ENCODE measurements at places on chromosomes 16 and 17.
A peak's percentile ranks its signal among the peaks of the same experiment; 100 is the strongest.

DNA sequence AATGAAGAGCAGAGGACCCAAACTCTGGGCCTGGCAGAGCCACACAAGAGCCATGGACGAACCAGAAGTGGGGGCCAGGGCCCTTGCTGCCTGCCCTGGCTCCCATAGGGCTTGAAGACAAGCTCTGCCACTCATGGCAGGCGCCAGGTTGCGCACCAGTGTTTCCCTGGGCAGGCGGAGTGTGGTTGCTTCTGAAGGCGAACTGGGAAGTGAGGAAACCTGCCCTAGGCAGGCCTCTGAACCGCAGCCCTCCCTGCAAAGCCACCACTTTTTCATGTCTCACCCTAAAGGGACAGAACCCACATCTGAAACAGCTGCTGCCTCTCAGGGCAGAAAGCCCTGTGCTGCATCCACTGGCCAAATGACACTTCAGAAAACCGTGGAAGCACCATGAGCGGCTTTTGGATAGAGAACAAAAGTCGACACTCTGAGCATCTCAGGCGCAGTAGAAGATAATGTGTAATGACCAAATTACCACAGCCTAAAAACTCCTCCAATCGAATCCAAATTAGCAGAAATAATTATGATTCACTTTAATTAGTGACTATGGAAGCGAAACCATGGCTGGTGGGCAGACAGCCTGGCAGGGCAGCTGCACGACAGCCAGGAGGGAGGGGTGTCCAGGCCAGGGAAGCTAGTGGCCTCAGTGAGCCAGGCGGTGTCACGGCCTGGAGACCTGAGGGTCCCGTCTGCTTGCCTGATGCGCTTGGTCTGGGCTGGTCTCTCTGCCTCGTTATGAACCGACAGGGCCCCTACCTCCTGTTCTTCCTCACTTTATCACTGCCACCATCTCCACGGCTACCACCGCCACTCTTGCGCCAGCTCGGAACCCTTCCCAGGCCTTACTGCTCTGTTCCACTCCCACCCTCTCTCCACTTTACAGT is 59.1 kb downstream of the PRMT7 start:
- no peak for DNase-seq

DNA sequence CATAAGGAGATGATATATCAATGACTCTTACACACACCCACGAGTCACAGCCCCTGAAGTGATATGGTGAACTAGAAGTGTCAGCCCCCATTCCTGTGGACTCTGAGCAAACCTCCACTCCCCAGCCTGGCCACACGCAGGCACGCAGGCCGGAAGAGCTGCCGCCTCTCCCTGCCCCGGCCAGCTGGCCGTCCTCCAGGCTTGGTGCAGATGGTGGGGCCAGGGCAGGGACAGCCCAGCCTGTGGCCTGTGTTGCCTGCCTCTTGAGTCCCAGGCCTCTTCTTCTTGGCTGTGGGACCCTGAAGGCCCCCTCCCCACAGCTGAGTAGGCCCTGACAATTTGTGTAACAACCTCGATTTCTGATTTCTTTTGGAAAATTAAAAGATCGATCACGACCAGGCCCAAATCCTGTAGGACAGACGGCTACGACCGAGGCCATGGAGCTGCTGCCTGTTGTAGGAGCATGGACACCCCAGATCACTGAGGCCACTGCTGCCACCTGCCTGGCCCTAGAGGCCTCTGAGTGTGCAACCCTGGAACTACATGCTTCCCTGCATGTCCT is 10.0 kb upstream of the MPRIP start:
- DNase-seq = peak; percentile 76

DNA sequence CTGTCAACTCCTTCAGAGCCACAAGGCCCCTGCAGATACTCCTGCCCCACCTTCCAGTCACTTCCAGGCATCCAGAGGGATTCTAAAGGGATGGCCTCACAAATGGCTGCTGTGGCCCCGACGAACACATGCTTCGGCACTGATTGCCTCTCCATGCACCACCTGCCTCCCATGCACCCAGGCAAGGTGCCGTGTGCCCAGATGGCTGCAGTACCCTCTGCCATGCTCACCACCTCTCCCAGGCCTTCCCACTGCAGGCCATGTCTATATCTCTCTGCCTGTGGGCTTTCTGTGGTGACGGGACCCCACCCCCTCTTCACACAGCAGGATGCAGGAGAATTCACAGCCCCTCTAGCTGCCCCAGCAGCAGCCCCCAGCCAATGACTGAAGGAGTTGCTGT is 27.9 kb upstream of the LYRM9 start:
- no peak for DNase-seq

GRCh38 chr16:89549007-89549700 is 11.3 kb upstream of the RPL13 start:
- DNase-seq = no peak

- no peak for DNase-seq
These were observed 20.4 kb upstream of the CDH11 start for GRCh38 chr16:65142276-65142675.

- DNase-seq = no peak
These were observed 86.7 kb downstream of the IRX5 start for GRCh38 chr16:55017321-55017720.

DNA sequence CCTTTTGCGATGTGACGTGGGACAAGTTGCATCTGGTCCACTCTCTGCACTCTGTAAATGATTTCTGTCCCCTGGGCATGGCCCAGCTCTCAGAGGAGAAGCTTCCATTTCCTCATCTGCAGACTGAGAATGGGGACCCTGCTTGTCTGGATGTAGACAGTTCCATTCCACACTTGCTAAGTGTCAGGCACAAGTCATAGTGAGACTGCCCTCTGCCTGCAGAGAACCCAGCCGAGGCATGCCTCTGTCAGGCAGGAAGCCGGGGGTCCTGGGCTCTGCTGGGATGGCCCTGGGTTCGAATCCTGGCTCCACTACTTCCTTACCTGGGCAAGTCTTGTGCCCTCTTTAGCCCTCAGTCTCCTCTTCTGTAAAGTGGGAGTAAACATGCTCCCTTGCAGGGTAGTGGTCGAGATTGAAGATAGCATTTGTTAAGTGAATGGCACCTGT is 4.1 kb downstream of the MAP2K3 start:
- no peak for DNase-seq

GRCh38 chr16:16015849-16016248 is 66.4 kb downstream of the ABCC1 start:
- no peak for DNase-seq

DNA sequence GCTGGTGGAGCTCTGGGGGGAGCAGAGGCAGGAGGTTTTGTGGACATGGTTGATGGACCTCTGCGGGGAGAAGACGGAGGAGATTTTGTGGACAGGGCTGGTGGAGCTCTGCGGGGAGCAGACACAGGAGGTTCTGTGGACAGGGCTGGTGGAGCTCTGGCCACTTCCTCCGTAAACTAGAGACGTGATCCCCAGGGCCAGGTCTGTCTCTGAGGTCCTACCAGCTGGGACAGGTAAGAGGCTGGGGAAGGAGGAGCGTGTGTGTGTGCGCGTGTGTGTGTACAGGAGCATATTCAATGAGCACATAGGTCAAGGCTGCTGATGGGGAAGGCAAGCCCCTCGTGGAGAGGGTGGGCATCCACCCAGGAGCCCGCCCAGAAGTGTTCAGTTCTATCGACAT is 20.6 kb downstream of the RPH3AL start:
- DNase-seq = no peak

- no peak for DNase-seq
These were observed 497.7 kb upstream of the CDH11 start for GRCh38 chr16:65619606-65620005.

DNA sequence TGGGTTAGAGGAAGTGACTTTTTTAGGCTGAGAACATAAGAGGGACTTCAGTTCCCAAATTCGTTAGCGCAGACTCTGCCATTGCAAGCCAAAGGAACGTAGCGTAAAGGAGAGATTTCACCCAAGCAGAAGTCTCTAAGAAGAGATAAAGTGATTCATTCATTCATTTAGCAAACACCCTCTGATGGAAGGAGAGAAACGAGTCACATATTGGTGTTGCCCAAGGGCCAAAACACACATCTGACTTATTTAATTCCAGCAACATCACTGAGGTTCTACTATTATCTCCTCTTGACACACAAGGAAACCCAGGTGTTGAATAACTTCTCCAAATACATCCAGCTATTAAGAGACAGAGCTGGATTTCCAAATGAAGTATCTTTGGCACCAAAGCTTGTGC is 85.7 kb upstream of the CACNG3 start:
- DNase-seq = no peak

DNA sequence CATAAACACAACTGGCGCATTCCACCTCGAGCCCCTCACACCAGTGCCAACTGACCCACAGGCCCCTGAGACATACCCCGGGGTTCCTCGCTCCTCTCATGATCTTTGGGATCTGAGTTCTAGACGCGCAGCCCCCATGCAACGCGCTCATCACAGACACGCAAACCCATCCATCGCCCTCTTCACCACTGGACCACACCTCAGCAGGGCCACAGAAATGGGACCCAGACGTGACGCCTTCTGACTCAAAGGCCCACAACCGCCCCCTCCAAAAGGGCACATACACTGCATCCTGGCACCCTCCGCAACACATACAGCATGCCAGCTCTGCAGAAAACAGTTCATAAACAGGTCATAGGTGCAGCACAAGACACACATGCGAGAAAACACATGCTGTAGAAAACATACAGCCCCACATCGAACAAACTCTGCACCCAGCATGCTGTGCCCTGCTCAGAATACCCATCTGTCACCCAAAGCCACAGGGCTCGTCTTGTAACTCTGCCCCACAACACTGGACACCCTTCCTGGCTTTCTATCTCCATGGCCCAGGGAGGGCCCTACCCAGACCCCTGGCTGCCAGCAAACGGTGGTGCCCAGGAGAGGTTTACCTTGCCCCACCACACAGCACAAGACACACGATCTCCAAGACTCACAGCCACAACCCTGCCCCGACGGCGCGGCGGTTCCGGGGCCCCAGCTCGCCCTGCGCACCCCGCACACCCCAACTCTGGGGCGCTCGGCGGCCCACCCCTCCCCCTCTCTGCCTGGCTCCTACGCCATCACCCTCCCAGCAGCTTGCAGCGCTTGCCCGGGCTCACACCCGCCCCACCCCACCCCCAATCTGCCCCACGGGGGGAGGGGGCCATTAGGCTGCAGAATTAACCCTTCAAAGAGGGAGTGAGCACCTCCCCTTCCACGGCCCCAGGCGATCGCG is 887 bp downstream of the ZBTB4 start:
- peak; percentile 24 for DNase-seq

DNA sequence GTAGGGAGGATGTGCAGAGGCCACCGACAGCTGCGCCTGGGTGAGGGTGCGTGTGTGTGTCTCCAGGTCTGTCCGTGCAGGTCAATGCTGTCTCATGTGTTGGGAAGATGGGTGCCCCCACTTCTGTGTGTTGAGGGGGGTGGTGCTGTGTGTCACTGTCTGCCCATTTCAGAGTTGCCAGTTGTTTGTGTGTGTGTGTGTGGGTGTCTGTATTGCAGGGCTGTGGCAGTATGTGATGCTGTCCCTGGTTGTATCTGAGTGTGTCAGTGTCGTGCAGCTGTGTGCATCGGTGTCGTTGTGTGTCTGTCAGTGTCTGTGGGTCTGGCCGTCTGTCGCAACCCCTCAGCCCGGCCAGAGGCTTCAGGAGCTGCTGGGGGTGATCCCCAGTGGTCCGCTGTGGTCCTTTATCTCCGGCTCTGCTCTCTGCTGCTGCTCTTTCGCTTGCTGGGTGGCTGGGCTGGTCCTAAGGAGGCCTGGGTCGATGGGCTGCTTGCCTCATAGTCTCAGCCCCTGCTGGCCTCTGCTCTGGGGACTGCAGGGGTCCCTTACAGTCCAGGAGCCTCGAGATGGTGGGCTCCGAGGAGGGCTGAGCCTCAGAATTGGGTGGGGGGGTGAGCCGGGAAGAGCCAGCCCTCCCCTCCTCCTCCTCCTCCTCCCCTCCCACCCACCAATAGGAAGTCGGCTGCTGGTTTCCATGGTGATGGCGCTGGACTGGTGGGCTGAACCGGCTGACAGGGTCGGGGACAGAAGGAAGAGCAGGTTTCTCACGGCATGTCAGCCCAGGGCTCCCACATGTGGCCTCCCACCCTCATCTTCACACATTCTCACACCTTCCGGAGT is at the start of gene TSPOAP1:
TSS of gene TSPOAP1 (minus strand) at position 601 of the 840 bp plus-strand sequence. CDS start 875 bp downstream, outside the sequence.
- DNase-seq = no peak

DNA sequence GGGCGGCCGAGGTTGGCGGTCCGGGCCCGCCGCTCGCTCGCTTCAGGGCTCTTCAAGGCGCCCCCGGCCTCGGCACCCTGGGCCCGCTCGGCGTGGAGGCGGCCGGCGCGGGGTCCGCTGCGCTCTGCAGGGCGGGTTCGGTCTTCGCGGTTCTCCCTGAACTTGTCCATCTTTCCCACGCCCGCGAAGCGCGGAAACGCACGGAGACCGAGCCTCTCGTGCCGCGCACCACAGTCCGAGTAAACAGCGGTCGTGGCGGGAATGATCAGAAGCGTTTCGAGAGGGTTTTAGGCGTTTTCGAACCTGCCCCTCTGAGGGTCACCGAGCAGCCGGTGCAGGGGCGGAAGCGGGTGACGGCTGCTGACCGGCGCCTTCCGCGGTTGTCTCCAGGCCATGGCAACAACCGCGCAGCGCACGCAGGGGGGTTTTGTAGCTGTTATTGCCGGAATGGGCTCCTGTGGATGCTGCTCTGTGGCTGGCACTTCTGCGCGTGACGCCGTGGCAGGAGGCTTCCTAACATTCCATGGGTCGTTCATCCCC is 414 bp downstream of the NARF start:
- peak; percentile 29 for DNase-seq

GRCh38 chr17:46942441-46943217 is 19.7 kb downstream of the GOSR2 start:
- peak; percentile 68 for DNase-seq

DNA sequence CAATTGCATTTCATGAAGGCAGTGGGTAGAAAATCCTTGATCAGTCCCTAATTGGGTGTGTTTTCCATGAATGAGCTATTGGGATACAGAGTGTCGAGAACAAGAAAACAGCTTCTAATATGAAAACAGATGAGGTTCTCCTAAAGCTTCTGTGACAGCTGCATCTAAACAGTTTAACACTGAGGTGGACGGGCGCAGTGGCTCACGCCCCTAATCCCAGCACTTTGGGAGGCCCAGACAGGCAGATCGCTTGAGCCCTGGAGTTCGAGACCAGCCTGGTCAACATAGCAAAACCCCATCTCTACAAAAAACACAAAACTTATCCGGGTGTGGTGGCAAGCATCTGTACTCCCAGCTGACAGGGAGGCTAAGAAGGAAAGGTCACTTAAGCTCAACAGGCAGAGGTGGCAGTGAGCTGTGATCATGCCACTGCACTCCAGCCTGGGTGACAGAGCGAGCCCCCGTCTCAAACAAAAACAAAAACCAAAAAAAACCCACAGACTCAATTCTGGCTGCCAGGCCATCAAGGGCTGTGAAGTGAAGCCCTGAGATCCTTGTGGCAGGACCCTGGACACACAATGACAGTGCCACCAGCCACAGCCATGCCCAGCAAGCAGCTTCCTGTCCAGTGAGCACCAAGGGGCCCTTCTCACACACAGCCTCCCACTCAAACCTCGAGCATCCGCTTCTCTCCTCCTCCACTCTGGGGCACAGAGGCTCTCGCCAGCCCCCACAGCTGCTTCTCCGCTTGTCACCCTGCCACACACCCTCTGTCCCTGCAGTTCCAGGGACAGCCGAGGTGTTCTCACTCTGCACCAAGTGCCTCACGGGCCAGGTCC is 44.0 kb downstream of the ANKRD11 start:
- DNase-seq = no peak

- DNase-seq = no peak
These were observed 86.4 kb downstream of the IRX3 start for GRCh38 chr16:54200161-54200534.

GRCh38 chr16:24255456-24256371 is at the start of gene CACNG3:
Gene CACNG3, plus strand, starts transcription at chr16:24256335. Its CDS starts 420 bp downstream, at chr16:24256755.
- peak; percentile 1 for DNase-seq

- DNase-seq = no peak
These were observed 37.4 kb downstream of the PSME3IP1 start for GRCh38 chr16:57148481-57148880.

GRCh38 chr17:76138234-76138895 is 2.7 kb downstream of the FOXJ1 start:
- no peak for DNase-seq

GRCh38 chr17:34825884-34826283 is 135.4 kb downstream of the CCT6B start:
- no peak for DNase-seq
